Lung (tissue), 17 donors: ENCODE measurements at places on chromosomes 1 and 21. TPM values are rescaled to one million over a fixed set of nuclear protein-coding genes. Genes with fewer than 3 reads are reported as not detected.

- DNase-seq = no peak
Observed at GRCh38 chr21:37276377-37276776, 9.2 kb upstream of the VPS26C start.

- DNase-seq = no peak
Observed at GRCh38 chr1:210523830-210524229, 195.1 kb downstream of the HHAT start.

DNA sequence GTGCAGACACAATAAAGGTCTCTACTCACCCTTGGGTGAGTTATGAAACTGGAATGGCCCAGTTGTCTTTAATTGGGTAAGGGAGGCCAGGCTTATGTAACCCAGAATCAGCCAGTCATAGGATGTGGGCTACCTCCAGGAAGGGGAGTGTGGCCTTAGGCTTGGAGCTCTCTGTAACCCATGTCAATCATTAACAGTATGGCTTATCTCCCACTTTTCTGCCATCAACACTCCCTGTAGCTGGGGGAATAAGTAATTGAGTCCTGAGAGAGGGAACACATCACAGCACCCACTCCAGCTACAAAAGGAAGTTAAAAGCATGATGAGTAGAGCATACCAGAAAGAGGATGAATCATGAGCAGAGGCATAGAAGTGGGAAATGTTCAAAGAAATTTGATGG, 327.0 kb upstream of the DUSP10 start:
- DNase-seq = no peak

DNA sequence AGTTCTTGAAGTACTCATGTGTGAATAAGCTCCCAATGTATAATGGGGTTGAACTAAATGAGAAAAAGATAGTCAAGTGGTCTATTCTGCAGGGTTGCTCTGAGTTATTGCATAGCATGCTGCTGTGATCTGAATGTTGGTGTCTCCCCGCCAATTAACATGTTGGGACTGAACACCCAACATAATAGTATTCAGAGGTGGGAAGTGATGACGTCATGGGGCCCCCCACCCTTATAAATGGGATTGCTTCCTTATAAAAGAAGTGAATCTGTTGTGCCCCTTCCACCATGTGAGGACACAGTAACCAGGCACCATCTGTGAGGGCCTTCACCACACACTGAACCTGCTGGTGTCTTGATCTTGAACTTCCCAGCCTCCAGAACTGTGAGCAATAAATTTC, 50.2 kb downstream of the MAB21L3 start:
- DNase-seq = no peak

- no peak for DNase-seq
Observed at GRCh38 chr1:230760360-230760827, 13.2 kb downstream of the CAPN9 start.

- DNase-seq = peak; percentile 63
Observed at GRCh38 chr1:236795757-236796667, 920 bp downstream of the MTR start.

GRCh38 chr1:219810451-219810850, 117.9 kb downstream of the SLC30A10 start:
- no peak for DNase-seq

- DNase-seq = no peak
Observed at GRCh38 chr21:41557884-41558283, 49.9 kb upstream of the TMPRSS2 start.

DNA sequence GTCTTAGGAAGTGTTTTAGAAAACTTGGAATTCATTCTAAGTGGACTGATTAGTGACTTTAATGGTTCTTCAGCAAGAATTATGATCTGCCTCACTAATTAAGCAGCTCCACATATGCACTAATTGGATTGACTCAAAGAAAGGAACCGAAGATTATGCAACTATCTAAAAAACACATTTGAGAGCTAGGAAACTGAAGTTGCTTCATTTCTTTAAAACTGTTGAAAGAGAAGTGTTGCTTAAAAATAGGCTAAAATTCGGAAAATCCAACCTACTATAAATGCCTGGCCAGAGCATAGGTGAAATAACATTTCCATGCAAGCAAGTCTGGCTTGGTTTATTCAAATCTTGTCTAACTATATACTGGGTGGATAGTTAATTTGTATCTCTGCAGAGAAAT, 502.9 kb upstream of the ZRANB2 start:
- no peak for DNase-seq

- no peak for DNase-seq
Observed at GRCh38 chr1:74316302-74316701, 81.1 kb downstream of the TNNI3K start.

- no peak for DNase-seq
Observed at GRCh38 chr1:81836007-81836626, 35.4 kb downstream of the ADGRL2 start.

DNA sequence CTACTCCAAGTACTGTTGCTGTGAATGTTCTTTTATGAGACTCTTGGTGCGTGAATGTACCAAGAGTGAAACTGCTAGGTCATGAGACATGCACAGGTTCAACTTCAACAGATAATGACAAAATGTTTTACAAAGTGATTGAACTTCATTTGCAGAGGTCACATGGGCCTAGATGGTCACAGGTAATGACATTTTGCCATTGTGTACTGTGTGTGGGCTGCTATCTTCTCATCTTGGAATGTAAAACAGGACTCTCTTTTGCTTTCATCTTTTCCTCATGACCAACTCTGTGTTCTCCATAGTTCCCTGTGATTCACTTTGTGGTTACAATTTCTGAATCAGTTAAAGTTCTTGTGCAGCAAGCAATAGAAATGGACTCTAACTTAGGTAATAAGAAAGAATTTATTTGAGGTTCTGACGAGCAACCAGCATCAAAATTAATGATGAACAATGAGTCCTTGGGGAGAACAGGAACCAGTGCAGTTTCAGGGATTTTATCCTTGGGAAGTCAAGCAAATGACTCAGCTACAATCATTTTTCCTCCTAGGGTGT, 16.2 kb upstream of the TSNAX start:
- no peak for DNase-seq

- peak; percentile 76 for DNase-seq
Observed at GRCh38 chr21:17613242-17613676, 558 bp upstream of the BTG3 start.

GRCh38 chr1:119101563-119101962, 38.9 kb downstream of the WARS2 start:
- DNase-seq = no peak

- DNase-seq = peak; percentile 31
Observed at GRCh38 chr1:60102267-60103061, 28.9 kb upstream of the C1orf87 start.

GRCh38 chr1:228772516-228773212, 37.4 kb downstream of the RHOU start:
- DNase-seq = no peak

GRCh38 chr21:16248705-16249104, 518.9 kb downstream of the USP25 start:
- DNase-seq = no peak

DNA sequence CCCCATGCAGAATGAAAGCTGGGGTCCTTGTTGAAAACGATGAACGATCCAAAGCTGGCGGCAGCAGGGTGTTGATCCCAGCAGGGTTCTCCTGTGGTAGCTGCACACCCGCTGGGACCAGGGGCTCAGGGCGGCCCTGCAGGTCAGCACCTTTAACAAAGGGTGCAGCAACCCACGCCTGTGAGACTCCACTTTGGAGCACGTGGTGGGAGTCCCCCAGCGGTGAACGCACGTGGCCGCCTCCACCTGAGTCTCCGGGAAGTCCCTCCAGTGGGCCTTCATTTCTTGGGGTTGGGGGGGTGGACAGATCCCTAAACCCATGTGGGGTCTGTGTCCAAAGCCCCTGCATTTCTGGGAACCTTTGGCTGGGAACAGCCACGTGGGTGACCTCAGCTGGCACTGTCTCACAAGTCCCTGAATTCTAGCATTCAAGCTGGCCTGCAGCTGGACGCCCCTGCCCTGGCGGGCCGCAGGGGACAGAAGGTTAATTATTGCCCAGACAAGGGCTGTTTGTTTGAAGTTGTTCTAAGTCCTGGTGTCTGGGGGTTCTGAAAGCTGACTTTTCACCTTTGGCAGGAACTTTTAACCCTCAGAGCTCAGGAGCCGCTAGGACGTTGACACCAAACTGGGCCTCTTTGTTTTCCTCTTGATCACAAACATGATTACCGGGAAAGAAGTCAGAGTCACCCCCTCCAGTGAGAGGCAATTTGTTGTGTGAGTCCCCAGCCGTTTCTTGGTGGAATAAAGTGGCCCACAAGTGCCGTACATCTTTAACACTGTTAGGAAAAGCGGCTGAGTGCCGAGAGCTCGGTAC, 64.5 kb downstream of the COL18A1 start:
- DNase-seq = peak; percentile 38

- DNase-seq = peak; percentile 64
Observed at GRCh38 chr1:97603776-97604175, 317.1 kb downstream of the DPYD start.

DNA sequence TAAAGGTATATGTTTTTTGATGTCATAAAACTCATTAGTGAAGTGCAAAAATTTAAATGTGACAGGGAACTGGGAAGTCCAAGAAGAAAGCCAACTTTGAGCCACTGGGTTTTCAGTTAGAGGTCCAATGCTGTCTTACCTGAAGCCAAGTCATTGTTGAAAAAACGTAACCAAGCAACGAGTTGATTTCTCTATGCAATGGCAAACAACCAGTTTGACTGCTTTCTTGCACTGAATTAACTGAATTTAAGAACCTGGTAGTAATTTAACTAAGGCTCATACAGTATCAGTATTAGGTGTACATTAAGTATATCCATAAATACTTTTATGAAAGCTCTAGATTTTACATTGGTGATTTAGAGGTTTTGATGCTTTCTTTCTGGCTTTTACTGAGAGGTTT, 20.2 kb upstream of the S1PR1 start:
- peak; percentile 34 for DNase-seq

DNA sequence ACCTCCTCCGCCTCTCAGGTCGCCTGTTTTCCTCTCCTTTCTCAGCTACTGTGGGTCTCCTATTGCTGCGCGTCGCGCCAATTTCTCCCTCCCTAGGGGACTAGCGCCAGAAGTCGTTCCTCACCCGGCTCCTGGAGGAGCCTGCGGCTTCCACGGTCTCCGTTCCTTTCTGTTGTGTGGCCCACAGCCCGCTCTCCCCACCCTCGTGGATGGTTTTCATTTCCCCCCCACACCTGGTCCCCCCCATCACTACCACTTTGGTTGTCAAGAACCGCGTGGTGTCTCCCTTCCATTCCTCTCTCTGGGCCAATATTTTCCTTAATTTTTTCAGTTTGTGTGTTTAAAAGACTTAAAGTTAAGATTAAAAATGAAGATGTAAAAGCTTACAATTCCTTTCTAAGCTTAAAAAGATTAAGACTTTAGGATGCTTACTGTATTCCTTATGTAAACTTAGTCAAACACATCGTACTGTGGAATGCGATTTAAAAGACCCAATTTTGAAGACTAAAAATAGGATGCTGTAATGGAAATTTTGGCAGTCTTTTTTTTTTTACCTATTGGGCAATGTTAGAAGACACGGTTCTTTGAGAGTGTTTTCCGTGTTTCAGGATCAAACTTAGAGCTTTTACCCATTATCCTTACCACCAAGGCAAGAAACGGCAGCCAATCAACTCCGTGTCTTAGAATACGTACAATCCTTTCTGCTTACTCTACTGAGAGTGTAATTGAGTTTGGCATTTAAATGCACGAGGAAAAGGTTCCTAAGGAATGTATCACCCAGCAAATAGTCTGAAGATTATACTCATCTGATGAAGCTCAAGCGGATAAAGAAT, 773 bp downstream of the CNST start:
- DNase-seq = no peak

DNA sequence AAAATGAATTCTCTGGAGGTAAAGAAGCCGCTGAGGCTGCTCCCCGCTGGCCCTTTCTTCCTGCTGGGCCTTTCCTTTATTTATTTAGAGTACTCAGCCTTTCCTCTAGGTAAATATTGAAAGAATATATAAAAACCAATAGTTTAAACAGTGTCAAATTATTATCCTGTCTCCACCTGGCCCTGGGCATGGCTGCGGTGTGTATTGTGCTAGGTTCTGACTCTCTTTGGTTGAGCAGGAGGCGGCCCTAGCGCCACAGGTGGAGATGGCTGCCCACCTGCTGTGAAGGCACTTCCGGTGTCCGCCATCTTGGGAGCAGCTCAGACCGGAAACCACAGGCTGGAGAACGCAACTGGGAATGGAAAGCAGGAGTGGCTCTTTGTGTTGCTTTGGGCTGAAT, 29.0 kb upstream of the CLDN14 start:
- no peak for DNase-seq

DNA sequence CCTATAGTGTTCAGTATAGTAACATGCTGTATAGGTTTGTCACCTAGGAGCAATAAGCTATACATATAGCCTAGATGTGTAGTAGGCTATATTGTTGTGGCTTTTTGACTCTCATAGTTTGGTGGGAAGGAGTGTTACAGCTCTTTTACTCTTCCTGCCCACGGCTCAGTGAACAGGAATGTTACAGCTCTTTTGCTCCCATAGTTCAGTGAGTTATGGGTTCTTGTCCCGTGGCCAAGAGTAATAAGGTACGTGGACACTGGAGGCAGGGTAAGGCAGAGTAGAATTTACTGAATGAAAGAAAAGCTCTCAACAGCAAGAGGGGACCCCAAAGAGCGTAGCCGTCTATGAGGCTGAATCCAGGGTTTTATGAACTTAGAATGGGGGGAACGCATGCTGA, 734.3 kb downstream of the ADGRL2 start:
- no peak for DNase-seq

DNA sequence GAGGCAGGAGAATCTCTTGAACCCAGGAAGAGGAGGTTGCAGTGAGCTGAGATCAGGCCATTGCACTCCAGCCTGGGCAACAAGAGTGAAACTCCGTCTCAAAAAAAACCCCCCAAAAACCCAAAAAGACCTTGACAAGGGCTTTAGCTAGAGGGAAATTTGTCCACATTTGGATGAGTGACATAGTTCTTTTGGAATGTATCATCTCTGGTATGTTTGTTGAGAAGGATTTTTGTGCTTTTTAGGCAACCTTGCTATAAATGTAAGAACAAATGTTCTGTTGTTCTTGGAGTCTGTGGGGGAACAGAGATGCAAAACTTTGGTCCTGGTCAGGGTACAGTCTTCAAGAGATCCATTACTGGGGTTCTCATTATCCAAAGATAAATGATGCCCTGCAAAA, 28.9 kb downstream of the INAVA start:
- no peak for DNase-seq

- no peak for DNase-seq
Observed at GRCh38 chr1:220824031-220824989, 37.6 kb downstream of the MTARC1 start.

DNA sequence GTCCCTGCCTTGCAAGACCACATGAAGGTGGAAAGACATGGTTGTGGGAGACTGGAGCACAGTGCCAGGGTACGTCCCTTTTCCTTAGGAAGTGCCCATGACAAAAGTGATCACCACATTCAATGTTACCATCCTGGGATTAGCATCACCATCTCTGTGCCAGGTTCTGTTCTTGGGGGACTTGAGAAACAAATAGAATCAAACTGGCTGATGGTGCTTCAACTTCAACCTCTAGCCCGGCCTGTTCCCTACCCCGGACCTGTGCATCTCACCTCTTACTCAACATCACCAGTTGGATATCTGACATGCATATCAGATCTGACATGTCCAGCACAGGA, 153.3 kb downstream of the GRIK3 start:
- no peak for DNase-seq

Gene DAB1
- total RNA-seq = 0.12 TPM

Gene CDK18
- 19.1 TPM for total RNA-seq

Gene INSRR
- not detected for total RNA-seq

Gene CD164L2
- total RNA-seq = 19.8 TPM

Gene PPFIA4
- 5.1 TPM for total RNA-seq

Gene CFHR2
- 0.28 TPM for total RNA-seq

Gene PLA2G5
- 6.5 TPM for total RNA-seq

Gene MOB3C
- 28.7 TPM for total RNA-seq

Gene SLC35F3
- 0.80 TPM for total RNA-seq

Gene CTSE
- total RNA-seq = 189 TPM

Gene ZNF683
- total RNA-seq = 0.40 TPM

Gene CD1E
- 1.3 TPM for total RNA-seq

Gene GUCA2A
- not detected for total RNA-seq

Gene TDRD10
- total RNA-seq = 8.5 TPM

Gene CNTN2
- total RNA-seq = 0.06 TPM
